ENCODE measurements at places on chromosomes 7 and 10. TPM values are rescaled to one million over a fixed set of nuclear protein-coding genes. Genes with fewer than 3 reads are reported as not detected.
A peak's percentile ranks its signal among the peaks of the same experiment; 100 is the strongest.

NUTM2A gene
- 0.39 TPM for total RNA-seq

DNA sequence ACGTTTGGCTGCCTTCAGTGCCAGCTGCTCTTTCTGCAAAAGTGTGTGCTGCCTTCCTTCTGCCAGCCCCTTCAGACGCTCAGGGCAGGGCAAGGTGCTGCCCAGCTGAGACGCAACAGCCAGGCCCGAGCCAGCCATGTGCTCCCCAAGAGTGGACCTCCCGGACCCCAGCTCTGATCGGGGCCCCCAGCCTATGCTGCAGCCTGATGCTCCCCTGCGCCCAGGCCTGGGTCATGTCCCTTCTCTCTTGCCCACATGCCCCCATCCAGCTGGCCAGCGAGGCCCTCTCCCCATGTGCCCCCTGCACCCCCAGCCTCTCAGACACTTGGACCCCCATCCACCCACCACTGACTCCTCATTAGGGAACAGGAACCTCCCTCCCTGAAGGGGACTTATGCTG is 17.8 kb downstream of the WDR86 start:
- no peak for DNase-seq
- H3K27ac ChIP-seq = no peak overlapping the region
- no peaks in the 10 kb centered on the region for H3K4me1 ChIP-seq

GRCh38 chr10:78362406-78363022 is 328.9 kb downstream of the RPS24 start:
- peak; percentile 23 for DNase-seq
- H3K36me3 ChIP-seq = no peaks in the 10 kb centered on the region
- no peaks in the 10 kb centered on the region for H3K4me1 ChIP-seq
- no peaks in the 10 kb centered on the region for H3K27me3 ChIP-seq

- H3K27ac ChIP-seq = no peak overlapping the region
- H3K4me3 ChIP-seq = no peak overlapping the region
- H3K4me1 ChIP-seq = no peaks in the 10 kb centered on the region
- H3K27me3 ChIP-seq = no peaks in the 10 kb centered on the region
Measured at GRCh38 chr7:135650831-135651573, 11.3 kb upstream of the STMP1 start.

Data from gastrocnemius medialis (tissue), 4 donors.